ENCODE measurements at places on chromosomes 3 and 15.

DNA sequence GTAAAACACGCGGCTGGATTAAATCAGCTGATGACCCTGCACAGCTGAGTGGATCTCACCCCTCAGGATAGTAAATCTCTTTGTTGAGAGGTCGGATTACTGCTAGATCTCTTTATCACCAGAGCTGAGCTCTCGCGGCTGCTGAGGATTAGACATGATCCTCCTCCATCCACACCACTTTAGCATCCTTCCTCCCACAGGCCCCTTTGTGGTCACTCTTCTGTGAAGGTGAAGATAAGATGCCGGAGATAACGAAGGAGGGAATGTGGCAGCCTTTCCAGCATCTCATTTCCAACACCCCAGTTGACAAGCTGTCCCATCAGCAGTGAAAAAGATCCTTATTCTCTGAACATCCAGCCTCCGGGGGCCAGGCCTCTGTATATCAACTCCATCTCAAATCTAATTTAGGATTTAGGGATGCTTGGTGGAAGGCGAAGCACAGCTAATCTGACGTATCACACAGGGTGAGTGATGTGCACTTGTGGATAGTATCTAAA is 47.5 kb upstream of the SELENOK start:
- DNase-seq: no peak

DNA sequence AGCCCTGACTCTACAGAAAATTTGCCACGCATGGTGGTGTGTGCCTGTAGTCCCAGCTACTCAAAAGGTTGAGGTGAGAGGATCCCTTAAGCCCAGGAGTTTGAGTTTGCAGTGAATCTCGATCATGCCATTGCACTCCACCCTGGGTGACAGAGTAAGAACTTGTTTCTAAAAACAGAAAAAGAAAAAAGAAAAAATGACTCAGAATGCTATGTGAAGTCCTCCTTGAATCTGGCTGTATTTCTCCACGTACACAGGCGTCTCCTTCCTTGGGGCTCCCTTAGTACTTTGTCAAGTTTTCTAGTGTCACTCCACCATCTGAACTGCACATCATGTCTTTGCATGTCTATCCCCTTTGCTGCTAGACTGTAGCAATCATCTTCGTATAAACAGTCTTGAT is 104.4 kb downstream of the LMLN start:
- no peak for DNase-seq

DNA sequence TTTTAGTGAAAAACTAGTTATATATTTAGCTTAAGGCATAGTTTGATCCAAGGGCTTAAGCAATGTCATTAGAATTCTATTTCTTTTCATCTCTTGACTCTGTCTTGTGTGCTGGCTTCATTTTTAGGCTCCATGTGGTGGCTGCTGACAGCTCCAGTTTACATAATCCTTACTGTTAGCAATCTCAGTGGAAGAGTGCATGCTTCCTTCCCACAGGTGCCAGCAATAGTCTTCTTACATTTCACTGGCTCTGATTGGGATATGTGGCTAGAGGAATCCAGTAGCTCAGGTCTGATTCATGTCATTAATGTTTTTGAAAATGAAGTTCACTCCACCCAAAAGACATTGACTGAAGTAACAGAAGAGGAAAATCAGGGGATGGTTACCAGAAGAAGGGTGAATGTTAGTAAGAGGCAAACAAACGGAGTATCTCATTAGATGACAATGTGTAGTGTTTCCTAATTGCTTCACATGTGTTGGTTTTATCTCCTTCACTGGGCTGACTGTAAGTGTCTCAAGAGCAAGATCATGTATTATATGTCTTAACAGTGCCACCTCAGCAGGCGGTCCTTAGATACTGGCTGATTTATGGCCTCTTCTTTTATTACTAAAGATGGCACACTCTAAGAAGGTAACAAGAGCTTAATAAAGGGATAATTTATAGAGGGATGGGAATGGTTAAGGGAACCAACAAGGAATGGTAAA is 25.6 kb upstream of the TCF12 start:
- DNase-seq: no peak

DNA sequence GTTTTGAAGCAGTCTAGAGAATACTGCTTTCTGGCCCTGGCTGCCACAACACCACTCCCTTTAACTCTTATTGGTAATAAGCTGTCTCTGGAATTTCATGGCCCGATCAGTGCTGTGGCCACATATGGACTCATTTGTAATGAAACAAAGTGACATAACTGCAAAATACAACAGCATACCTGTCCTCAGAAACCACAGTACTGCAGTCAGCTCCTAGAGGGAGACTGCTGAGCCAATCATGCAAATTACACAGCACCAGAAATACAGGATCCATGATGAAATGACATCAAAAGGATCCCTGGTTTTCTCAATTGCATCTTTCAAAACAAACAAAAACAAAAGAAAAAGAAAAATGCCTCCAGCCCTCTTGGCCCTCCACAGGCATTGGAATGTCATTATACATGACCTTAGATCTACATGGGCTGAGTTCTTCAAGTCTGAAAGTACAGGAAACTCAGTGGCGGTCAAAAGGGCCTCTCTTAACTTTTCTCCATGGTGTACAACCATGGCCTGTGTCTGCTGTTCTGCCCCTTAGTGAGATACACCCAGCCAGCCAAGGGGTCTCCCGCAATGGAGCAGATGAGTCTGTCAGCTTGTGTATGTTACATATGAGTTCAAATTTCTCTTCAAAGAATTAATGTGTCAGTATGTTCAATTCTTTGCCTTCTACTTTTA is 24.9 kb upstream of the KBTBD12 start:
- DNase-seq: no peak

DNA sequence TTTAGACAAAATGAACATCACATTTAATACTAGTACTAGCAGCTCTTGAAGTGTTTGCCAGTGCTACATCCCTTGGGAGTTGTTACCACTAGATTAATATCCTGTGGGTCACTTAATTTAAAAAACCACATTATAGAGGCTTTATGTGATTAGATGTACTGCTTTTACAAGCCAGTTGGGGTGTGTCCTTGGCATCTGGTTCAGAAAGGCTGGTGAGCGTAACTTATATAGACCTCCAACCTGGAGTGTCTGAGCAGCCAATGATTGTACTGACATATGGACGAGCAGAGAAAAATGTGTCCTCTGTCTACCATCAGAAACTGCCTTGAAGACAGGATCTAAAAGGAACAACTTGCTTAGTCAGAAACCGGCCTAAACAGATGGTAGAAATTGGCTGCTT is 306.2 kb upstream of the ATP11B start:
- DNase-seq: no peak

- peak; percentile 26 for DNase-seq
These were observed 19.4 kb downstream of the GXYLT2 start for GRCh38 chr3:72907131-72907711.

- DNase-seq: no peak
These were observed 10.1 kb downstream of the TMC3 start for GRCh38 chr15:81363718-81364500.

- DNase-seq: no peak
These were observed 19.5 kb downstream of the DNAJB11 start for GRCh38 chr3:186589856-186590579.

GRCh38 chr3:150933473-150933995 is 28.3 kb upstream of the MINDY4B start:
- DNase-seq: no peak

DNA sequence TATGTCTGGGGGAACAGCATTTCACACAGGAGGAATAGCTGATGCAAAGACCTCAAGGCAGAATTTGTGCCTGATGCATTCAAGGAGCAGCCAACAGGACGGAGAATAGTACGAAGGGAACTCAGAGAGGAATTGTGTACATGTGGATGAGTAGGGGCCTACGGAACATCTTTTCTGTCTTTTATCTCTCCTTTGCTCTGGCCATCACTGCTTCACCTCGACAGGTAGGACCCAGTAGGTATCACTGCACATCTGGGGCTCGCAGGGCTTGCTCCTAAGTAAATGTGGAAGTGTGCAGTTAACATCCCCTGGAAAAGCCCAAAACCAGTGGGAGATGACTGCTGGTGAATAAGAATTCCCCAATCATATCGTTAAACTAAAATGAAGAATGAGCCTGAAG is 56.4 kb upstream of the POU1F1 start:
- no peak for DNase-seq

GRCh38 chr3:120908030-120908794 is at the start of gene STXBP5L:
TSS of gene STXBP5L (plus strand) at chr3:120908205. CDS start at chr3:120909579, 1,374 bp downstream.
- peak; percentile 37 for DNase-seq

DNA sequence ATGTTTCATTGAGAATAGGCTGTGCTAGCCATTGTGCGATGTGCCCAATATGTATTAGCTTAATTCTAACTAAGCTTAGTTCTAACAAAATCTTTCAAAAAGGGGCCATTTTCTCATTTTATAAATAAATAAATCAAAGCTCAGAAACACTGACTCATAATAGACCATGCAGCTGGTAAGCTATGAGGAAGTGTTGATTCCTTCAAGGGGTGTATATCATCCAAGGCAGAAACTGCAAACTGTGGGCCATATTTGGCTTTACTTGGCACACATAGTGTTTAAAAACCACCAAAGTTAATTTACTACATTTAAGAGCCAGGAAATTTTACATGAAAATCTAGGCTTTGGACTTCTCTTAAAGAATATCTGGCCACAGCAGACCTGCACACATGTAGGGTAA is 136.5 kb downstream of the ZNF621 start:
- DNase-seq: no peak

GRCh38 chr3:150547045-150547741 is 606 bp downstream of the EIF2A start:
- no peak for DNase-seq

- no peak for DNase-seq
These were observed 43.0 kb upstream of the SLC41A3 start for GRCh38 chr3:126126811-126127431.

GRCh38 chr15:56797720-56798275 is 64.5 kb upstream of the ZNF280D start:
- no peak for DNase-seq

- no peak for DNase-seq
These were observed 37.1 kb upstream of the BOC start for GRCh38 chr3:113174304-113174703.

DNA sequence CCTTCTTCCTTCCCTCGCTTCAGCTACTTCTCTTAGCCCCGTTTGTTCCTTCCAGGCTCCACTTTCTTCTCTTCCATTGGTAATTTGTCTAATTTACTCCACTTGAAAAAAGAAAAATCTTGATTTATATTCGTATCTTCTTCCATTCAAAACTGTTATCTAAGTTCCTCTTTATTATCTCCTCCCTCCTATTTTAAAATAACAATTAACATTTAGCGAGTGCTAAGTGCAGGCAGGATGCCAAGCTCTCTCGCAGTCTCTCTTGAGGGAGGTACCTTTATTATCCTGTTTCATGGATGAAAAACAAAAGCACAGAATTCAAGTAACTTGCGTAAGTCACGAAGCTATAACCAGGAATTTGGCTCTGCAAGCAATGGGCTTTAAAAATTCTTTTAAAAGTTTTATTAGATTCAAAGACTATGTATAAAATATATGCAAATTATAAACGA is 418.9 kb upstream of the NAALADL2 start:
- DNase-seq: no peak

DNA sequence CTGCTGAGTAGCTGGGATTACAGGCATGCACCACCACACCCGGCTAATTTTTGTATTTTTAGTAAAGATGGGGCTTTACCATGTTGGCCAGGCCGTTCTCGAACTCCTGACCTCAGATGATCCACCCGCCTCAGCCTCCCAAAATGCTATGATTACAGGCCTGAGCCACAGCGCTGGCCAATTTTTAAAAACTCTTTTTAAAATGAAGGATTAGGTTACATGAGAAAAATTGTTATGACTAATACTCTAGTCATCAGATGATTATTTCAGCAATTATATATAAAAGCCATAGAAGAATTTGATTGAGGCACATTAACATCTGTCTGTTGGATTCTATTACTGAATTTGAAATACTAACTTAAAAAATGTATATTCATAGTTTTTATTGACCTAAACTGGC is 134.1 kb upstream of the MNS1 start:
- DNase-seq: peak; percentile 84

- DNase-seq: no peak
These were observed 550.3 kb downstream of the ROBO2 start for GRCh38 chr3:77590191-77590590.

DNA sequence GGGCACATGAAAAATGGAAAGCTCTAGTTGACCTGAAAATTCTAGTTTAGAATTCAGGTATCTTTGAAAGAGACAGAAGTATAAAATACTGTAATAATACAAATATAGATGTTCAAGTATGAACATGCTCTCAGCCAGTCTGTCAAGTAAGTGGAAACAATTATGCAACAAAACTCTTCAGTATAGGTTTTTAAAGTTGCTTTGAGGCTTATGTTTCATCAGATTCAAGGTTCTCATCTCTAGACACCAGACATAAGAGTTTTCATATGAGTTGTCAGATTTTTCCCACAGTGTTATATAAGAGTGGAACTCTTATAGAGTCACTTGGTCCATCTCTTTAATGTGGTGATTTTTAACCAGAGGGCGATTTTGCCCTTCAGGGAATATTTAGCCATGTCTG is 22.0 kb downstream of the CMSS1 start:
- DNase-seq: no peak

DNA sequence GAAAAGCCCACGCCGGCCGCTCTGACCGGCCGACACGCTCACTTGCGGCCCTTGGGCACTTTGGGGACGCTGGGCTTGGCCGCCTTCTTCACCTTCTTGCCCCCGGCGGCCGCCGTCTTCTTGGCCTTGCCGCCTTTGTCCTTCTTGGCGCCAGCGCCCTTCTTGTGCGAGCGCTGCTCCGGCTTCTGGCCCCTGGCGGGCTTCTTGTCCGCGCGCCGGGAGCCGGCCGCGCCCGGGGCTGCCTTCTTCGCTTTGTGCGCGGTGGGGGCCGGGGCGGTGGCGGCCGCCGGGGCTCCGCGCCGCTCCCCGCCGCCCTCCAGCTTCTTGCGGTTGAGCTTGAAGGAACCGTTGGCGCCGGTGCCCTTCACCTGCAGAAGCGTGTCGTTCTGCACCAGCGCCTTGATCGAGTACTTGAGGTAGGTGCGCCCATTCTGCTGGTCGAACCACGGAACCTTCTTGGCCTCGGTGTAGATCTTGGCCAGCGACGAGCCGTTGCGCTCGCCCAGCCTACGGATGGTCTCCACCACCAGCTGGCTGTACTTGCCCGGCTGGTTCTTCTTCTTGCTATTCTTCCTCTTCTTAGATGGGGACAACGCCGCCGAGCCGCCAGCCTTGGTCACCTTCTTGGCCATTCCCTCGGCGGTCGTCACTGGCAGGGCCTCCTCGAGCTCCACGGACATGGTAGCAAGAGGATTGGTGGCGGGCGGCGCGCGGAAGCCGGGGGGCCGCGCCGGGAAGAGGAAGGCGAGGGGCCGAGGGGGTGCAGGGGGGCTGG is 36.7 kb downstream of the HMCES start:
- peak; percentile 13 for DNase-seq

DNA sequence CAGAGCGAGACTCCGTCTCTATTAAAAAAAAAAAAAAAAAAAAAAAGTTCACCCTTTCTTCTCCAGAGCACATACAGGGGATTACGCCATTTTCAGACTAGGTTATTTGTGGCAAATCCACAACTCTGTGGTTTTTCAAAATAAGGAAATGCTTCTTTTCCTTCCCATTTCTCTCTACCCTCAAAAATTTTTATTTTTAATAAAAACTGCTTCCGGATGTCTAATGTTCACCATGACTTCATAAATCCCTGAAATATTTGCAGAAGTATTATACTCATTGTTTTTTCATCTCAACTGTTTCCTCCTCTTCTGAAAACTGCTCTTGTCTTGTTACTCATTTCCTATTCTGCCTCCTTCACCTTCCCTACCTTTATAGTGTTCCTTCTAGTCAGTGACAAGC is 45.0 kb upstream of the SLC12A8 start:
- DNase-seq: no peak

- peak; percentile 43 for DNase-seq
These were observed 16.8 kb downstream of the CLDN1 start for GRCh38 chr3:190305406-190305805.

- DNase-seq: no peak
These were observed 120.6 kb downstream of the PPM1L start for GRCh38 chr3:160876643-160877042.

- no peak for DNase-seq
These were observed 25.5 kb upstream of the RNU6-1 start for GRCh38 chr15:67865331-67865730.

All from LHCN-M2 (cell line).